ENCODE measurements at places on chromosomes 12 and 14. TPM values are rescaled to one million over a fixed set of nuclear protein-coding genes. Genes with fewer than 3 reads are reported as not detected.

DNA sequence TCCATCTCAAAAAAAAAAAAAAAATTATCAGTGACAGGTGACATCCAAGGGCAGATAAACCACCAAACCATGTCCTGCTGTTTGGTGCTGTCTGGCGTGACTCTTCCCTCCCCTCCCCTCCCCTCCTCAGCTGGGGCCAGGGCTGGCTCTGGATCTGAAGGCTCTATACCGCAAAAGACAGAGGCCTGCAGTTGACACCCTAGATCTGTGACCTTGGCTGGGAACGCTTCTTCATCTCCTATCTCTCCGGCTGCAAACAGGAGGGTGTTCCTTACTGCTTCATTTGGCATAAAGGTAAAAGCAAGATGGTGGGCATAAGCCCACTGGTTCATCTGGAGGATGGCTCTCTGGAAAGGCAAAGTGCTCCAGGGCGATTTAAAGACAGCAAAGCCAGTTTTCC, 126.8 kb upstream of the PRMT8 start:
- no peak for DNase-seq

DNA sequence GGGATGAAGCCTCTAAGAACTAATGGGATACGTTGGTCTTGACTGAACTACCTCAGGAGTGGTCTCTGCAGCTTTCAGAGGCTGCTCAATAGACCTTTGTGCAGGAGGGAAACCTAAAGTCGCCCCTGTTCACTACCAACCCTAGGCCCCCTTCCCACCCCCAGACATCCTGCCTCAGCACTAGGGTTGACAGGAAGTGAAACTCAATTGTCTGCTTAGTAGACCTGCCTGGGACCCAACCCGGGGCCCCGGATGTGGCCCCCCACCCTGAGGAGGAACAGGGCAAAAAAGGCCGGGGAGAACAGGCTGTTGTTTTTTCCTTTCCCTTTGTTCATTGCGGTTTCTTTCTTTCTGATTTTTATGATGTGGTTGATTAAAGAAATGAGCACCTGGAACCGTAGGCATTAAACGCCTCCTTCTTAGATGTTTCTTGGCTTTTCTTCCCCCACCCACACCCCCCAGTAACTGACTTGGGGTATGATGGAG, 1.6 kb upstream of the DGKA start:
- DNase-seq, result no peak

DNA sequence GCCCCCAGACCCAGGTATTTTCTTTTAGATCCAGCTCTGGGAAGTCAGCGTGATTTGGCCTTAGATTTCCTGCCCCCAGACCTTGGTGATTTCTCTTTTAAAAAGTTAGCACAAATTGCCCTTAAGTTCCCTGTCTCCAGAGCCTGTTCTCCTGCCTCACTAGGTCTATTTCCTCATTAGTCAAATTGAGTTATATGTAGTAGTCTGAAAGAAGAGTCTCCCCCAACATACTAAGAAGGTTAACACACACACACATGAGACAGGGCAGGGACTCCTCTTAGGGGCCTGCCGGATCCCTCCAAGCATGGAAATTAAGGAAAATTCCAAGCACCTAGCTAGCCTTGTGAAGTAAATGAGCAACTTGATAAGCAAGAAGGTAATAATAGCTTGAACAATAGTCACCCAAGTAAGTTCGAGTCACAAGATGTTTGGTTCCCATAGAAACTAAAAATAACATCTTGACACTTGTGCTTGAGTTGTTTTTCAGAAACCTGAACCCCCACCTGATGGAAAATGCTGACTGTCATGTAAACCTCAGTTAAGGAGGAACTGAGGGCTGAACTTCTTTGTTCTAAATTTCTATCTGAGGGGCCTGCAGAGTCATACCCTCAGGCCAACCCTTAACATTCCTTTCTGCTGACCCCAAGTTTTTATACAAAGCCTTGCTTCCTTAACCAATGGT, 51.6 kb downstream of the CAND1 start:
- DNase-seq, result no peak

DNA sequence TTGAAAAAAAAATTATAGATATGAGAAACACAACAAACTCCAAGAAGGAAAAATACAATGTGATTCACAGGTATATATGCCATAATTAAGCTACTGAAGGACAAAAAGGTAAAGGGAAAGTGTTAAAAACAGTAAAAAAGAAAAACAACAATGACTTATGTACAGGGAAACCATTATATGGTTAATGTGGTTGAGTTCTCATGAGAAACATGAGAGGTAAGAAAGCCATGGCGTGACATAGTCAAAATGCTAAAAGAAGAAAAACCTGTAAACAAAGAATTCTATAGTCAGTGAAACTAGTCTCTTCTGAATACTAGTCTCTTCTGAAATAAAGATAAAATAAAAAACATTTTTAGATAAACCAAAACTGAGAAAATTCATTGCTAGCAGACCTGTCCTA, 109.1 kb downstream of the NEDD1 start:
- DNase-seq, result no peak

DNA sequence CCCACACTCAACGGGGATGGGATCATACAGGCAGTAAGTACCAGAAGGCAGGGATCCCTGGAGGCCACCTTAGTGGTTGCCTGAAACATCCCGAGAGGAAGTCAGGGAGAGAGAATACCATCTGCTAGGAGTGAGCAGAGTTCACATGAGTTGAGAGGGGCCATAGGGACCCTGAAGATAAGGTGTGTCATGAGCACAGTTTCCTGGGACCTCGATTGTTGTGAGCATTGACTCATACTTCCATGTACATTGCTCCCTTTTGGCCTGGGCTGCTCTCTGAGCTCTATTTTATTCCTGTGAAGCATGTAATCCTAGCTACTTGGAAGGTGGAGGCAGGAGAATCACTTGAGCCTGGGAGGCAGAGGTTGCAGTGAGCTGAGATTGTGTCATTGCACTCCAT, 120.5 kb downstream of the TBC1D30 start:
- DNase-seq, result no peak

GRCh38 chr12:5827591-5827990, 117.5 kb downstream of the ANO2 start:
- no peak for DNase-seq

- no peak for DNase-seq
Observed at GRCh38 chr12:92992041-92992440, 62.9 kb upstream of the EEA1 start.

DNA sequence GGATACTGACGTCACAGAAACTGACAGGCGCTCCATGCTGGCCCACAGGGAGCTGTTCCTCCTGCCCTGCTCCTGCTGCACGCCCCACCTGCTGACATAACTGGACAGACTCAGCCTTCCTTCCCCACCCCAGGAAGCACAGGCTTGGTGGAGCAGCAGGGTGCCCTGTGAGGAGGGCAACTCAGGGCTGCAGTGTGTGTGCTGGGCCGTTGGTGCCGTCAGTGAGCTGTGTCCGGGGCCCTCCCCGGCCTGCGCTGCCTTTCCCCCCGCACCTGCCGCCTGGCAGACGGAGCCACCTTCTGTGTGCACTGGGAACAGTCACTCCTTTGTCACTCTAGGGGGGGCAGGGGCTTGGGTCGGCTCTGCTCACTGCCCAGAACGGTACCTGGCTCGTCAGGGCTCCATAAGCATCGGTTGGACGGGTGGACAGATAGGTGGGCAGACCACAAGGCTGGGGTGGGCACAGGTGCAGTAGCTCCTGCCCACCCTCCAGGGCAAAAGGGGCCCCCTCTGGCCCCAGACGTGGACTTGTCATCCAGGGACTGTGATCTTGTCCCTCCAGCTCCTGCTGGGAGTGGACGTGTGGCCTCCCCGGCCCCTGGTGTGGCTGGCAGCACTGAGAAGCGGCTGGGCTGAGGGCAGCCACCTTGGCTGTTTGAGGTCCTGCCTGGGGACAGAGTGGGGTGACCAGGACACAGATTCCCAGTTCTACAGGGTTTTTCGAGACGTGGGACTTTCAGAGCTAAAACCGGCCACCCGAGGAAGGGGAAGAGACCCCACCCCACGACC, 32.8 kb downstream of the FBRSL1 start:
- DNase-seq, result no peak

TMEM229B gene
- 4.0 TPM for total RNA-seq

FAIM2 gene
- total RNA-seq, result 7.5 TPM

Measured in esophagus muscularis mucosa (tissue), 4 donors.